ENCODE measurements at places on chromosomes 3 and 15.

DNA sequence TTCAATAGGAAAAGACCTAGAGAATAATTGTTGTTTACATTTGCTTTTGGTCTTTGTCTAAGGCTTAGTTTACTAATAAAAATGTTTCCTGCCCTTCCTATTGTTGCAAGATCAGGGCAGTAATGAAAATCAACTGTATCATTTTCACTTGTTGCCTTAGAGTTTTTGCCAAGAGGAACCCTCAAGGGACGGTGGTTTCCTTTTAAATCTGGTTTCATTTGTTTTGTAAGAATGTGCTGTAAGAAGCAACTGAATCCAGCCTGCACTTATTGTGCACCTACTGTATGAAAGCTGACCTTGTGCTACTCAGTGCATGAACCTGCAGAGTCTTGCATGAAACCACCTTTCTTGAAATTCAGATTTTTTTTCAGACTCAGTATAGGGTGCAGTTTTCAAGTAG, 5.3 kb downstream of the IGF1R start:
- DNase-seq: peak; percentile 33

GRCh38 chr15:96514607-96515285, 184.2 kb downstream of the NR2F2 start:
- no peak for DNase-seq

GRCh38 chr3:196970547-196971093, 2.0 kb upstream of the PIGZ start:
- DNase-seq: no peak

DNA sequence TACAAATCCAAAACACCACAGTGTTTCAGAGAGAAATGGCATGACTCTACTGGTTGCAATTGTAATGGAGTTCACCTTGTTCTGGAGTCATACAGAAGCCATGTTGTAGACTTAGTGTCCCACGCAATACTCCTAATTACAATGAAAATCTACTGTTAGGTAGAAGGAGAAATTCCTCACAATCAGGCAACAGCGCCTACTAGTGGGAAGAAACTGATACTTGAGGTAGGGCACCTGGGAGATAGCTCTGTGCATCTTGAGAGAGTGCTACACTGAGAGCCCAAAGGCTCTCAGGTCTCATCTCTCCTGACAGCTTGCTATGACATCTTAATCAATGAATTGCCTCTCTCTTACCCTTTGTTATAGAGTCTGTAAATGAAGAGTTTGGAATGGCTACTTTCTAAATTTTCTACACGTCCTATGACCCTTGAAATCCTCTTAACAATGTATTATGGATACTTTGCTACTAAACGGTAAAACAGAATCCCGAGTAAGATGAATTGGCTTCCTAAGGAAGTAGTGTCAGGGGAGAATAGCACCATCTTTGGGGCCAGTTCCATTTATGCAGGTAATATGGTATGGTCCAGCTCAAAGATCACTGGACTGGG, 422.7 kb upstream of the TPRG1 start:
- peak; percentile 30 for DNase-seq

DNA sequence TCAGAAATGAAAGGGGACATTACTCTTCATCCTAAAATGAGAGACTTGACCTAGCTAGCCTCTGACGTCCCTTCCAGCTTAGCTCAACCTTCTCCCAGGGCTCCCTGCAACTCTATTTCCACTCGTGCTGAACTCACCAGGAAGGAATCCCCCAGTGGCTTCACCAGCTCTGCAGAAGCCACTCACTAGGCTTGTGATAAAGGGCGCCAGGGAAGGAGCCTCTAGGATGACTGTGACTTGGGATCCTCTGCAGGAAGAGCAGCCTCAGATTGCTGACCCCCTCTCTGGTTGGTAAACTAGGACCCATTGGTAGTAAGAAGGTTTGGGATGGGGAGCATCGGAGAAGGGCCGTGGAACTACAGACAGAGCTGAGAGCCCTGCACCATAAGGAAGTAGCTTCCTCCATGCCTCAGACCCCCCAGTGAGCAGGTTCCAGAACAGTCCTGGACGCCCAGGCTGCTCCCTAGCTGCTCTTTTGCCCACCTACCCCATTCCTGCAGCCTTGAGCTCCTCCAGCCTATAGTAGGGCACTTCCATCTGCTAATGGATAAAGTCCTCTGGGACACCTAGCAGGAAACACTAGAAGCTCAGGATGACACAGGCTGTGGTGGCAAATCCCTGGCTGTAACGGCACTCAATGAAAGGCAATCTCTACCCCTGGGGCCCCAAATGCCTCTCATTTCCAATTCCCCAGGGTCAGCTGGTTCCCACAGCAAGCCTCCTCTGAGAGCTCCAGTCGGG, 26.0 kb downstream of the PLA2G4F start:
- DNase-seq: no peak

DNA sequence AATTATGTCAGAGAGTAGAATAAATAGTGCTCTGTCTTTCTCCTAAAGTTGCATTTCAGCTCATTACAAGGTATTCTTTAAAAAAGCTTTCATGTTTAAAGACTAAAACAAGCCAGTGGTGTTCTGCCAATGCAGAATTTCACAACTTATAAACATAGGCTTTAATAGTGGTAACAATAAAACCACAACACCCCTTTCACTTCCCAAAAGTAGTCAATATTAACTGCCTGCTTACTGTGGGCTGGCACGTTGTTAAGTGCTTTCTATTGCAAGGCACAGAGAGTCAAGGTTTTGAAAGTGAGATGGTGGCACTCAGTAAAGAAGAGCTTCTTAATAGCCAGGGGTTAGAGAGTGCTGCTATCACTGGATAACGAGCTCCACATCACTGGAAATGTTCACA, 8.4 kb upstream of the RTP1 start:
- DNase-seq: peak; percentile 26

- no peak for DNase-seq
These were observed 16.9 kb upstream of the P2RY1 start for GRCh38 chr3:152818027-152818426.

GRCh38 chr15:47340571-47340920, 376.8 kb upstream of the SEMA6D start:
- no peak for DNase-seq

GRCh38 chr3:62815981-62816380, 59.2 kb downstream of the CADPS start:
- DNase-seq: no peak

DNA sequence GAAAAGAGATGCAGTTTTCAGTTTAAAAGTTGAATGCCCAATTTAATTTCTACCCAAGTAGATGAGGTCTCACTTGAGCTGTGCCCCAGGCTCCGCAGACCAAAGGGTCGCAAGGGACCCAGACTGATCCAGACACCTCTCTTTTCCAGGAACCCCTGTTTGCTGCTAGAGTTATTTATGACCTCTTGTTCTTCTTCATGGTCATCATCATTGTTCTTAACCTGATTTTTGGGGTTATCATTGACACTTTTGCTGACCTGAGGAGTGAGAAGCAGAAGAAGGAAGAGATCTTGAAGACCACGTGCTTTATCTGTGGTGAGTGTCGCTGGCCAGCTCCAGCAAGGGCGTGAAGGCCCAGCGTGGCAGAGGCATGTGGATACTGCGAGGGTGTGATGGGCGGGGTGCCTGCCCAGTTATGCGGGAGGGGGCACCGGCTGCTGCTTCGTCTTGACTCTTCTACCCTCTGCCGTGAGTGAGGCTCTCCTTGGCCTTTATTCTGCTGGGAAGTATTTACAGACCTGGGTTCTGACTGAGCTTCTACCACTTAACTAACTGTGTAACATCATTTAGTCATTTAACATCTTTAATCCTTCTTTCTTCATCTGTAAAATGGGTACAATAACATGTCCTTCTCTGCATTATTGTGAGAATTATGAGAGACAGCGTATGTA, 164.2 kb upstream of the BHLHE40 start:
- no peak for DNase-seq

DNA sequence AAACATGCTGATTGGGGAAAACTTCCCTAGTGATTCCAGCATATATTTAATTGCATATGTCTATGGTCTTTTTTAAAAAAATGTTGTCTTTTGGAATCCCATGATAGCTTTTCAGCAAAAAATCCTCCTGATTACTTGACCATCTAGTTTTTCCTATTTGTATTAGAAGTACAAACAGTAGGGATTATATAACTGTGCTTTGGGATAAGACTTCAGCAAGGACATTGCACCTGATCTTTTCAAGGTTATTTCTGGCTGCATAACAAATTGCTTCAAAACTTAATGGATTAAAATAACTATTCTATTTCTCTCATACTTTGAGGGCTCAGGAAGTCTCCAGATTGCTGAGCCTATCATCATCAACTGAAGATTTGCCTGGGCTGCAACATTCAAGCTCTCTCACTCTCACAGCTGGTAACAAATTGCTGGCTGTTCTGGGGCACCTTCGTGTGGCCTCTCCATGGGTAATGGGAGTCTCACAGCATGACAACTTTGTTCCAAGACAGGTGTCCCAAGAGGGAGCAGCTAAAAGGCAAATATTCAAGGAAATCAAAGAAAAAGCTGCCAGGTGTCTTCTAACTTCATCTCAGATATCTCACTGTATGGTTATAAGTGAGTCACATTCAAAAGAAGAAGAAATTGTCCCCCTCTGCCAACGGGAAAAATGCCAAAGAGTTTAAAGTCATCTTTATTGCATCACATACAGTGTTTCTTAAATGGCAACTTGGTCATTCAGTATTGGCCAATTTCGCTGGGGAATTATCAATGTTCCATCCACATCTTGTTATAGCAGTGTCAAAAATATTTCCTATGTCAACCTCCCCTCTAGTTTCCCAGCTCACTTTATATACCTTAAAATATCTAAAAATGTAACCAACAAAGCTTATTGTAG, 644.5 kb upstream of the GRM7 start:
- peak; percentile 81 for DNase-seq

DNA sequence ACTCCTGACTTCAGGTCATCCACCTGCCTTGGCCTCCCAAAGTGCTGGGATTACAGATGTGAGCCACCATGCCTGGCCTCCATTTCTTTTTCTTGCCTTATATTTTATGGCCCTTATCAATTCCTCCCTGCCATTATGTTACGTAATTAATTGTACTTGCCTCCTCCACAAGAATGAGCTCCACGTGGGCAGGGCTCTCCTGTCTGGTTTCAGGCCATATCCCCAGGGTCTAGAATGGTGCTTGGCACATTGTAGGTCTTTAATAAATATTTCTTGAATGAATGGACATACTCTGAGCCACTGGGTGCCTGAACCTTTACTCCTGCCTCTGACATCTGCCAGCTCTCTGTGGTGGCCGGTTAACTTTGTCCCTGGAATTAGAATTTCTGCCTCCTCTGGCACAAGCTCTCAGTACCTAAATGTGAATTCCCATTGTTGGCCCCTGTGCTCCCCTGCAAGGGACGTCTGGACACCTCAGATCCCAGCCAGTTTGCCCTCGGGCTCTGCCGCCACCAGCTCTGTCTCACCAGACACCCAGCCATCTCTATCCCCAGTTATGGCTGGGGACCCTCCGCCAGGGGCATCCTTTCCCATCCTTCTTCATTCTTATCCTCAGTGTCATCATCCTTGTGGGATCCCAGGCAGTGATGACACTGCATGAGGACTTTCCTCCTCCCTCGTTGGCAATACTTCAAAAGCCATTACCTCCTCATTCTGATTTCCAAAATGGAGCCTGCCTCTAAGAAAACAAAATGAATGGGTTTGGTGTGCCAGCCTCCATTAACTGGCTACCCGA, 165.6 kb upstream of the SMAD3 start:
- no peak for DNase-seq

- peak; percentile 45 for DNase-seq
These were observed 56.5 kb upstream of the GATA2 start for GRCh38 chr3:128549283-128550112.

DNA sequence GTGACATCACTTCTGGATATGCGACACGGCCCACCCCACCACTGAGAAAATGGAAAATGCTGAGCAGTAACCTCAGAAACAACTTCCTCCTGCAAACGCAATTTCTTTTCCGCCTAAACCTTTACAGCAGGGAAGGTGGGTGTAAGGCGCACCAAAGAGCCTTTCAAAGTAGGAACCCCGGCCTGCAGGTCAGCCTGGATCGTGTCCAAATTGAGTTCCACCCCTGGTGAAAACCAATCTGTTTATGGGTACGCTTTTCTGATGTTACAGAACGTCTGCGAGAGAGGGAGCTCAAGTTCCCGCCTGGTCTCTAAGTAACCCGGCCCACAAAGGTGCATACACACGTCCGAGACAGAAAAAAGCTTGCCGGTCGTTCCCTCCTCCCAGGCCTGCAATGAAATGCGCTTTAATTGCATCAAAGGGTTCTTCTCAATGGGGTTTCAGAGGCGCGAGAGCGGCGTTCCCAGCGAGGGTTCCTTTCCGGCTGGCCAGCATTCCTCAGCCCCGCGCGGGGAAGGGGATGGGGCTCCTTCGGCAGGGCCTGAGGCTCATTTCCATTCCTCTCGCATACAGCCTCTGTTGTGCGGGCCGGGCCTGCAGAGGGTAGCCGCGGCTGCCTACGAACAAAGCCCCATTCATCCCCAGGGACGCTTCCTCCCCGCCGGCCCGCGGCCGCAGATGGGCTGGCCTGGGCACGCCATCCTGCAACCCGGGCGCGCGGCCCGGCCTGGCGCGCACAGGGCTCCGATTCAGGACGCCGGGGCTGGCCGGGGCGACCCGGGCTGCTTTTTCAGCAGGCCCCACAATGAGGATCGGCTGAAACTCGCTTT, 138.1 kb downstream of the TMCO5A start:
- peak; percentile 77 for DNase-seq

GRCh38 chr15:101209285-101209845, 42.5 kb downstream of the CHSY1 start:
- no peak for DNase-seq

GRCh38 chr3:82055792-82056191, 294.3 kb upstream of the GBE1 start:
- DNase-seq: no peak

DNA sequence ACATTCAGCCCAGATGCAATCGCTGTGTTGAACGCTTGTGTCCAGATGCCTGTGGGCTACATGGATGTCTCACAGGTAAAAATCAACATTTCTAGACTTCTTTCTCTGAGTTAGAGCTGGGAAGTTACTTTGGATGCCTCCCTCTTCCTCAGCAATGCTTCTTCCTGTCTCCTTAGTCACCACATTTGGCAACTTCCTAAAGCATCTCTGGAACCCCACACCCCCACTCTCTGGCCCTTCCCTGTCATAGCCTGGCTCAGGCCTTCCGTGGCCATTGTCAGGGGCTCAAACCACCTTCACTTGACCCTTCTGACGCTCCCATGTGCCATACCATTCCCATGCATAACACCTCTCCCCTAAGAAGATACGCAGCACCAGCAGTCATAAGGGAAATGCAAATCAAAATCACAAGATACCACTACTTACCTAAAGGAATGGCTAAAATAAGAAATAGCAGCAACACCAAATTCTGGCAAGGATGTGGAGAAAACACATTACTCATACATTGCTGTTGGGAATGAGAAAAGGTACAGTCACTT, 21.6 kb upstream of the RGMA start:
- peak; percentile 34 for DNase-seq

Measured in suppressor macrophage treated with lipopolysaccharide for 1 hour (primary cell).